NCI-H2081 treated with DMSO at 0.1 percent for 48 hours (cell line): ENCODE measurements at places on chromosomes 6 and 20.

- no peak for DNase-seq
Measured at GRCh38 chr6:142009647-142010046, 123.1 kb upstream of the GJE1 start.

GRCh38 chr20:58096880-58097423 is 131.5 kb downstream of the ANKRD60 start:
- no peak for DNase-seq

DNA sequence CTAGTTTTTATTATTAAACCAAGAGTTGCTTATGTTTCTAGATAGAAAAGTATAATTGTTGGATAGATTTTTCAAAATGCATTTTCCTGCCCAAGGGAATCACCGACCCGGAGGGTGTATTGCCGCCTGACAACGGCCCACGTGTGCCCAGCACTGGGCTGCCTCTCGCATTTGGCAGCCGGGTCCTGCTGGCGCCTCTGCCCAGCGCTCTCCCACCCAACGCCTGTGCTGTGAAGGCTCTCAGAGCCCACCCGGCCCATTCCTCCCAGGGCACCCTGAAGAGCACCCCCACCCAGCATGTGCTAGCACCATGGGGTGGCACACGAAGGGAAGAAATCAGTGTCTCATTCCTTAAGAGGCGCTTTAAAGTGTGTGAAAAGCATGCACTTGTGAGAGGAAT is 88.3 kb upstream of the AFDN start:
- no peak for DNase-seq

- DNase-seq, result no peak
Measured at GRCh38 chr20:53434662-53435061, 159.0 kb downstream of the ZNF217 start.
